ENCODE measurements at places on chromosomes 5 and 9.

- DNase-seq = no peak
Measured at GRCh38 chr5:38515092-38515491, 41.4 kb downstream of the LIFR start.

DNA sequence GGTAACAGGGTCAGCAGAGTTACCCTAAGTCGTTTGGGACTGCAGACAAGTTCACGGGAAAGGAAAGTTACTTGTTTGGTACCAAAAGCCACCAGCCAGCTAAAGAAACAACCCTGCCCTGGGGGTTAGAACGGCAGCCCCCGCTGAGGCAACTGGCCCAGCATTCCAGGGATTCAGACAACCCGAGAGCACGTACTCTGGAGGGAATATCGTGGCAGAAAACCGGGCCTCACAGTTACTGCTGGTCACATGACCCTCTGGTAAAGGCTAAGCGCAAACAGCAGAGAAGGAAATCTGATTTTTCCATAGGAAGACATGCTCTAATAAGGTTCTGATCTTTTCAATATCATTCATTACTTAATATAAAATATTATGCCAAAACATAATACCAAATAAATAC lies 22.5 kb upstream of the MLANA start:
- no peak for DNase-seq

- no peak for DNase-seq
Measured at GRCh38 chr5:132022737-132023136, 11.3 kb upstream of the ACSL6 start.

GRCh38 chr5:93810780-93811179 lies 69.4 kb upstream of the POU5F2 start:
- no peak for DNase-seq

DNA sequence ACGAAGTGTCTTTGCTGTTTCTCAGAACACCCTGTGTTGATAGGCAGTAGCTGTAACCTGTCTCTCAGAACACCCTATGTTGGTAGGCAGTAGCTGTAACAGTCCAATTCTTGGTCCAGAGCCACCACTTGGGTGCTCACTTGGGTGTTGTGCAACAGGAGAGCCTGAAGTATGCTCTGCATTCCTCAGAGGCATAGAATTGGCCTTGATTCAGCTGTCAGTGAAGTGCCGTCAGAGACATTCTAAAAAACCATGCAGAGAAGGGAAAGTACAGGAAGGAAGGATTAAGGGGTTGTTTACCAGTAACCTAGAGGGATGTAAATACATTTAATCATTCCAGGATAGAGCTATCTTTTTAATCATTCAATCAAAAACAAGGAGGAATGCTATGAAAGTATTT lies 231.2 kb downstream of the ARRDC3 start:
- no peak for DNase-seq

- no peak for DNase-seq
Measured at GRCh38 chr9:70100362-70100761, 56.7 kb downstream of the MAMDC2 start.

DNA sequence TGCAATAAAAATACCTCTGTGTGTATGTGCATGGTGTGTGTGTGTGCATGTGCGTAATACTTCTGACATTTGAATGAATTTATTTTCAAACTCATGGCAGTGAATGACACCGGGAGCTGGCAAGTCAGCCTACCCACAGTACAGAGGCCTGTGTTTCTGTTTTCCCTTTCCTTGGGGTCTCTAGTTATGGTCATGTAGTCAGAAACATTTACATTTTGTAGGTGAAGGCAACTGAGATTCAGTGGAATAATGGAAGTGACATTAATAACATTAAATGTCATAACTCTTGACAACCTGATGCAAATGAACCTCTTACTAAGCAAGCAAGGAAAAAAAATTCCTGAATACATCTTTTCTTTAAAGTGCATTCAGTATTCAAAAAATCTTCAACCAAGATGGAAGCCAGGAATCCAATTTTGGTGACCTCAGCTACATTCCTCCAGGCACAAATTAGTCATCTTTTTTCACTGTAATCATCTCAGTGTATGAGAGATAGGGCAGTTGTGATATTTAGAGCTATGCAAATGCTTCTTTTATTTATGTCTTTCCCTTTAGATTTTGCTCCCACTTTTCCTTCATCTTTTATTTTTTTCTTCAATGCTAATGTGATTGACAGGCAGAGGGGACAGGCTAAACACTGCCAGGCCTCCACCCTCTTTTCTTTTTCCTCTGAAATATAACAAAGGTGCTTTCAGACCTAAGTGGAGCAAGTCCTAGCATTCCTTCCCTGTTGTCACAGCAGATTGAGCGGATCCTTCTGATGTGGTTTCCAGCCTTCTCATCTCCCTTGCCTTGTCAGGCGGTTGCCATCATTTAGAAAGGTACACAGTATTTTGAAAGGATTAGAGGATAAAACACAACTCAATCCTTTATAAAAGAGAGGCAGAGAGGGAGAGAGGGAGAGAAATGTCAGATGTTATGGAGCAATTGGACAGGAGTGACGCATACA lies 569.8 kb upstream of the ADAMTS16 start:
- no peak for DNase-seq

DNA sequence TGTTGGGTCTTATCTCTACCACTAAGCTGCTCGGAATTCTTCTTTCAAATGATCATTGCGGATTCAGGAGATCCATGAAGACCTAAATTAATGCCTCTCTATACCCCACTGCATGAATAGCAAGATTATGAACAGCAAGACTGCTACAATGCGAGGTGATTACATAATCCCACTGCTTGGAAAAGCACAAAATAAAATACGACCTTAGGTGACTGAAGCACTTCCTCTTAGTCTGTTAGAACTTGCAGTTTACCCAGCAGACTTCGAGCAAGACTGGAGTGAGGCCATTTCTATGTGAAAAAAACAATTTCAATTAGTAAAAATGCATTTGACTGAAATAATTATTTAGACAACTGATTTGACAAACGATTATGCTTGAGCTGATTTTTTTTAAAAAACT lies 59.8 kb downstream of the SH3RF2 start:
- peak; percentile 39 for DNase-seq

DNA sequence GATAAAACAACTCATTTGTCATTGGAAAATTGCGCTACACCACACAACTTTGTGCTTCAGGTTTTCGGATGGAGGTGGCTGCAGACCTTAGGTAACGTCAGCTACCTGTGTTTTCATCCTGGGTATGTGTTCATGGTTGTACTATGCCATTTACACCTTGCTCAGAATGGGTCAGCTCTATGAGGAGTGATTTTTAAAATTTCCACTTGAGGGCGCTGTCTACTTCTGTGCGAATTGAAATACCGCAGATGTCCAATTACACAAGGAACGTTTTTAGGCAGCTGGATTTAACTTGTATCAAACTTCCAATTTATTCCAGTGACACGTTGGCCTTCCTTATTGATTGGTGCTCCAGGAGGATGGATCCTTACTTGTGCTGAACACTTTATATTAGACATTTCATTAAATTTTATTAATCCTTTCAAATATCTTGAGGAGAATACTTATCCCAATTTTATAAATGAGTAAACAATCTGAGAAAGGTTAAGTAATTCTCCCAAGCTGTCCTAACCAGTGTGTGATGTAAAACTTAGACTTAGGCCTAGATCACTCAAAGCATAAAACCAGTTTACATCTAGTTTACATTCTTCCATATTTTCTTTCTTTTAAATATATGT lies 23.4 kb downstream of the DMRTA1 start:
- DNase-seq = peak; percentile 39

DNA sequence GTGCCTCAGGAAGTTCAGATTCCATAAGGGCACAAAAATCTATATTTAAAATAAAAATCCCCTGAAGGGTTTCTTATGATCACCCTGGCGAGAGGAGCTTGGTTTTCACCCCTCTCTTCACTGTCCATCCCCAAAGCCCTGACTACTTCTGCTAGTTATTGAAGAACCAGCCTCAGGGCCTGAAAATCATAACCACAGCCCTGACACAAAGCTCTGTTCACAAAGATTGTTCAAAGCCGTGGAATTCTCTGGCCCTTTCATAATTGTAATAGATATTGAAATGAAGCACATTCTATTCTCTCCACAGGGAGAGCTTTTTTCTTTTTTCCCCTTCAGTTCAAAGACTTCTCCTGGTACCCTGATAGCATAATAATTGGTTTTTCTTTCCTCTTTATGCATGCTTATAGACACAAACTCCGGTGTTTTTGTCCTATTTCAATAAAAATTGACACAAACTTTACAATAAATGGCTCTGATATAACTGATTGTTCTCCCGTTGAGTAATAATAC lies 343.8 kb downstream of the CAAP1 start:
- DNase-seq = no peak

DNA sequence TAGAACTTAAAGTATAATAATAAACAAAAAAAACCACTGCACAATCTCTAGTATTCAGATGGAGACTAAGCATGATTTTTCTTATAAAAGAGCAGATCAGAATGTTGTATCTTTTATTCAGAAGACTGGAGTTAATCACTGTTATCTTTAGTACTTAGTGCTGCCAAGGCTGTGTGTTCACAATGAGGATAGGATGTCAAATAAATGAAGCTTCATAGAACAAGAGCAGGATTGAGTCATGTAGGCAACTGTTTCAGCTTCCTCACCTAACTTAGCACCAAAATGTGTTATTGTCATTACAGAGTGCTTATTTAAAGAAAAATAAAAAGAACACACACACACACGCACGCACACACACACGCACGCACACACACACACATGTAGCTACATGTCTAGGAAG lies 58.1 kb upstream of the CDKN2B start:
- no peak for DNase-seq

GRCh38 chr5:177600508-177601018 lies 631 bp downstream of the B4GALT7 start:
- peak; percentile 44 for DNase-seq
